Liver (tissue), 10 donors: ENCODE measurements at places on chromosomes 1 and 21.

- no peaks in the 10 kb centered on the region for H3K4me1 ChIP-seq
- no peaks in the 10 kb centered on the region for H3K36me3 ChIP-seq
- H3K27me3 ChIP-seq, result no peaks in the 10 kb centered on the region
- no peak overlapping the region for H3K27ac ChIP-seq
- no peak overlapping the region for H3K4me3 ChIP-seq
Observed at GRCh38 chr1:63835128-63835527, 61.3 kb downstream of the ROR1 start.

GRCh38 chr1:95171270-95172245 is 54.4 kb downstream of the TLCD4 start:
- peaks cover 16% of the 10 kb centered on the region for H3K36me3 ChIP-seq
- no peak overlapping the region for H3K4me3 ChIP-seq
- H3K27me3 ChIP-seq, result no peaks in the 10 kb centered on the region
- H3K4me1 ChIP-seq, result peaks cover 2% of the 10 kb centered on the region
- no peak overlapping the region for H3K27ac ChIP-seq

GRCh38 chr21:26782747-26783146 is 62.5 kb downstream of the ADAMTS1 start:
- H3K27ac ChIP-seq, result no peak overlapping the region
- no peak for DNase-seq
- no peaks in the 10 kb centered on the region for H3K27me3 ChIP-seq
- no peak overlapping the region for H3K4me3 ChIP-seq

GRCh38 chr1:15287035-15287979 is 40.3 kb downstream of the FHAD1 start:
- no peak overlapping the region for H3K4me3 ChIP-seq
- H3K27me3 ChIP-seq, result no peaks in the 10 kb centered on the region
- DNase-seq, result no peak
- H3K27ac ChIP-seq, result no peak overlapping the region

DNA sequence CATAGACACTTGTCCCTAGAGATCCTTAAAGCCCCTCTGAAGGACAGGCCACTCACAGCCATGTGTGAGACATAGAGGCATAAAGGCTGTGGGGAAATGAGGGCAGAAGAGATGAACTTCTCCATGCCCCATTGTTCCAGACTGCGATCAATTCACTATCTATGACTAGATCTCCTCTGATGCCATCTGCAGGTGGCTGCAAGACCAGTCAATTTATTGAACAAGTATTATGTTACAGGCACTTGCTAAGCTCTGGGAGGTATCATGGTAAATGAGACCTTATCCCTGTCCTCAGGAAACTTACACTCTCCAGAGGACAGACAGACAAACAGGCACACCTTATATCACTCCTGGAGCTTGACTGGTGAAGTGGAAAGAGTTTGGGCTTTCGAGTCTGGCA is 22.9 kb downstream of the UBIAD1 start:
- H3K27ac ChIP-seq, result no peak overlapping the region
- DNase-seq, result no peak

- H3K36me3 ChIP-seq, result no peaks in the 10 kb centered on the region
- H3K27me3 ChIP-seq, result no peaks in the 10 kb centered on the region
- peaks cover 2% of the 10 kb centered on the region for H3K4me1 ChIP-seq
Observed at GRCh38 chr1:206769304-206769731, 1.3 kb upstream of the IL19 start.

DNA sequence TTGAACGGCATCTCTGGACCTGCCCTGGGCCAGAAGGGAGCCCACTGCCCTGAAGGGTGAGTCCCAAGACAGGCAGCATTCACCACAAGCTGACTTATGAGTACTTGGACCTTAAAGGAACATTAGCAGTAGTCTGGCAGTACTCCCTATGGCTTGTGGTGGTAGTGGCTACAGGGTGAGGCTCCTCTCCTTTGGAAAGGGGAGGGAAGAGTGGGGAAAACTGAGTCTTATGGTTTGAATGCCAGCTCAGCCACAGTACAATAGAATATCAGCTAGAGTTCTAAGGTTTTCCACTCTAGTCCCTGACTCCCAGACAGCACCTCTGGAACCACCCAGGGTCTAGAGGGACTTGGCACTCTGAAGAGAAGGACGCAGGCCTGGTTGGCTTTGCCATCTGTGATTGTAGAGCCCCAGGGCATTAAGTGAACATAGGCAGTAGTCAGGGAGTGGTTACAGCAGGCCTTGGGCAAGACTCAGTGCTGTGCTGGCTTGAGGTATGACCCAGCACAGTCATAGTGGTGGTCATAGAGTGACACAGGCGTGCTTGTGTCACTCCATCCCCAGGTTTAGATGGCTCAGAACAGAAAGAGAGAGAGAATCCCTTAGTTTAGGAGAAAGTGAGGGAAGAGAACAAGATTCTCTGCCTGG is 31.0 kb downstream of the CD53 start:
- no peaks in the 10 kb centered on the region for H3K36me3 ChIP-seq
- no peaks in the 10 kb centered on the region for H3K4me1 ChIP-seq
- DNase-seq, result no peak
- H3K4me3 ChIP-seq, result no peak overlapping the region
- H3K27ac ChIP-seq, result no peak overlapping the region
- H3K27me3 ChIP-seq, result no peaks in the 10 kb centered on the region

GRCh38 chr21:38761531-38761930 is 44.2 kb upstream of the ETS2 start:
- no peaks in the 10 kb centered on the region for H3K27me3 ChIP-seq
- no peaks in the 10 kb centered on the region for H3K4me1 ChIP-seq
- no peaks in the 10 kb centered on the region for H3K36me3 ChIP-seq

- H3K4me3 ChIP-seq, result no peak overlapping the region
- no peak for DNase-seq
- peaks cover 16% of the 10 kb centered on the region for H3K4me1 ChIP-seq
- H3K27me3 ChIP-seq, result no peaks in the 10 kb centered on the region
Observed at GRCh38 chr1:39846796-39847195, 36.5 kb downstream of the TRIT1 start.
